Thoracic aorta (tissue), 2 donors: ENCODE measurements at places on chromosomes 4 and X. TPM values are rescaled to one million over a fixed set of nuclear protein-coding genes. Genes with fewer than 3 reads are reported as not detected.

Gene GPRIN3
- 9.0 TPM for total RNA-seq

Gene KCND1
- 5.0 TPM for total RNA-seq

Gene GATA1
- total RNA-seq, result not detected

Gene SMARCA1
- total RNA-seq, result 34.0 TPM

Gene MAGEB1
- not detected for total RNA-seq

Gene RADX
- 4.9 TPM for total RNA-seq

Gene UBL4A
- total RNA-seq, result 28.1 TPM

Gene SSX7
- total RNA-seq, result not detected

Gene AREG
- total RNA-seq, result 54.3 TPM

GRCh38 chrX:107715331-107716117, 60.1 kb downstream of the TSC22D3 start:
- no peak for DNase-seq

DNA sequence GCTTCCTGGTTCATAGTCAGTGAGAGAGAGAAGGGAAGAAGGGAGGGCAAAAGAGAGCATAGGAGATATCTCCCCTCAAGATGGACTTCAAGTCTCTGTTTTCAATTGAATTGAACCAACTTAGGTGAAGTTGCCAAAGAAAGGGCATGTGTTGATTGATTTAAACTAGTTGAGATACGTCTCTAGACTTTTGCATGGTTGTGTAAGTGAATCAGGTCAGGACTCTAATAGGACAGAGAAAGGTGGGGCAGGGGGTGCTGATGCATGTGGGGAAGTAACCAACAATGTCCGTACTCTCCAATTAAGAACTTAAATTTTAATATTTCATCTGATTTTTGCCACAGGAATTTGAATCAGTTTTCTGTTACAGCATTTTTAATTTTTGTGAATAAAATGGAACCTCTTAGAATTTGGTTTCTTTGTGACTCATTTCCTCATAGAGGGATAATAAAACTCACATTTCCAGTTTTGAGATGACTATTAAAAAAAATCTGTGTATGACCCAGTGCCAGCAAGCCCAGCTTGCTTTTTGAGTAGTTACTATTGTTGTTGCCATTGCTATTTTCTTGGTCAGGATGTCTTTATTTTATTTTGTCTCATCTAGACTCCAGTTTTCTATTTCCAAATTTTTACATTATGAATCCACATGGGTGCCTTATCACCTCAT, 37.3 kb downstream of the SLIT2 start:
- no peak for DNase-seq

- no peak for DNase-seq
These were observed 171.9 kb downstream of the BMPR1B start for GRCh38 chr4:94929696-94930095.

DNA sequence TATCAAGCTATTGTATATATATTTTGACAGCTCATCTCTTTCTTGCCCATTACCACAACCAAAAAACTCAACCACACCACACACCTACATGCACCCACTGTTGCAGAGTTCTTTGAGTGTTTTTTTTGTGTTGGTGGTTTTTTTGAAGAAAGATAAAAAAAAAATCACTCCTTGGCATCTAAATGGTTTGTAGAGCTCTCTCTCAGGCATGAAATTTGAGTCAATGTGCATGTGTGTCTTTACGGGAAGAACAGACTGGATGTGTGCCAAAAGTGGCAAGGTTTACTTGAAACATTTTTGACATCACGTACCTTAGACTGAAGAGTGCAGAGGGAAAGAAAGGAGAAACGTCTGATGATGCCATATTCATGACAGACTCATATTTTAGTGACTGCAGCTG, 154.2 kb downstream of the FHIP1A start:
- DNase-seq, result no peak

- no peak for DNase-seq
These were observed 189.1 kb upstream of the RBPJ start for GRCh38 chr4:26131711-26132110.

- DNase-seq, result no peak
These were observed 313.7 kb upstream of the SMIM31 start for GRCh38 chr4:164440199-164440598.

DNA sequence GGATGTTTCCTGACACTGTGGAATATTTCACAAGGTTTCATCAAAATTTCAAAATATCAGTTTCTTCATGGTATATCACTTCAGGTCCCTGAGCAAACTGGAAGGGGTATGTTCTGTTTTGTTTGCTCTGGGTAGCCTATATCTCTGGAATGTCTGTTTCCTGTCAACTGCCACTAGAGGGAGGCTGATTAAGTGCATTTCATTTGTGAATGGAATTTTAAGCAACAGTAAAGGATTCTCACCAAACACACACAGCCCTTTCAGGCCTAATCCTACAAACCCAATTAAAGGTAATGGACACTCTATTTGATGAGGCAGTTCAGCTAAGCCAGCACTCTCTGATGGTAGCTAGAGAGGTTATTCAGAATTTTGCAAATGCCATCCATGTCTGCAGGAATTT, 307.1 kb downstream of the TEX13A start:
- DNase-seq, result no peak

DNA sequence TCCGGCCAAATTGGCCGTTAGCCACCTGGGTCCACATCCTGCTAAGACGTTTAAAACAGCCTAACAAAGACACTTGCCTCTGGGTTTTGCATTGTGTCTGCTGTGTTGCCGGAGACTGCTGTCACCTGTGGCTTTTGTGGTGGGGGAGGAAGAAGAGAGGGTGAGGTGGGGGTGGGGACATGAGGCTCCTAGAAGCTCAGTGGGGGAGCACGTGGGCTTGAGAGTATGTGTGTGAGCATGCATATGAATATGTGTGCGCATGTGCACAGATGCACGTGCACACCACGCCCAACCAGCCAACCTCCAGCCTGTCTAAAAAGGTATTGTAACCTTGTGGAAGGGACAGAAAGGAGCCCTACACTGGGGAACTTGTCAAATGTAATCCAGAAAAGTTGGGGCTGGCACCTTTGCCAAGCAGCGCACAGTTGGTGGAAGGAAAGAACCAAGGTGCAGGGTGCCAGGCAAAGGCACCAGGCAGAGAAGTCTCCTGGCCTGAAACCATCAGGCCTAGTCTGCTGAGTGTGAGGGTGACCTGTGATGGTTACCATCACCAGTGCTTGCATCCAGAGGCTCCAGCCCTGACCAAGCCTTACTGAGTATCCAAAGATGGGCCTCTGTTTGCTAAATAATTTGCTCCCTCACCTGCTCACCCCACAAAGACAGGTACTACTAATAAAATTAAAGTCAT, 10.1 kb upstream of the SASH3 start:
- no peak for DNase-seq

DNA sequence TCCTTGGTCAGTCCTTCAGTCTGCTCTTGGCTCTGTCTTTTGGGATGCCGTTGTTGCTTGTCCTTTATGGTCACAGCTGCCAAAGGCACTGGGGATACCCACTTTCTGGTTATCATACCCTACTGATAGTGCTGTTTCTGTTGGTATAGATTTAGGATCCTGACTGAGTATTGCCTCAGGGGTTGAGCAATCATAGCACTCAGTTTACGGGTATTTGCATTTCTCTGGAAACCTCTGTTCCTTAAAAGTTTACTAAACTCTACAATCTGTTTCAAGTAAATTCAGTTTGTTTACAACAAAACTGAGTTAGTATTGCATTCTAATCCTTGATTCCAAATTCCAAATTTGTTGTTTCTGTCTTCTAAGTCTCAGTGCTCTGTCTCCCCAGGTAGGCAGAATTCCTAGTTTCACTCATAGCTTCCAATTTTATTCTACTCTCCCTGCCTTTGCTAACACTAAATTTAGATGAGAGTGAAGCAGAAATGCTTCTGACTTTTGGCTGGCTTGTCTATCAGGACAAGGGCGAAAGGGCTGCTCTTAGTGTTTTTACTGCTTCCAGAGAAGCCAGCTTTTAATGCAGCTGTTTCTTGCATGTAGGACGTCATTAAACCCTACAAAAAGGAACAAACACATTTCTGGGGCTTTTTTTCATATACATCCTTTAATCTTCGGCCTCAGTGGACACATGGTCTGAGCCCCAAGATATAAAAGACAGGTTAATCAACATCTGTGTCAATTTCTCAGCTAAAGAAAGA, 17.2 kb upstream of the TET2 start:
- DNase-seq, result no peak
